ENCODE measurements at places on chromosomes 1 and 21.
A peak's percentile ranks its signal among the peaks of the same experiment; 100 is the strongest.

- DNase-seq: no peak
Observed at GRCh38 chr1:110874324-110875215, 1.6 kb downstream of the CD53 start.

DNA sequence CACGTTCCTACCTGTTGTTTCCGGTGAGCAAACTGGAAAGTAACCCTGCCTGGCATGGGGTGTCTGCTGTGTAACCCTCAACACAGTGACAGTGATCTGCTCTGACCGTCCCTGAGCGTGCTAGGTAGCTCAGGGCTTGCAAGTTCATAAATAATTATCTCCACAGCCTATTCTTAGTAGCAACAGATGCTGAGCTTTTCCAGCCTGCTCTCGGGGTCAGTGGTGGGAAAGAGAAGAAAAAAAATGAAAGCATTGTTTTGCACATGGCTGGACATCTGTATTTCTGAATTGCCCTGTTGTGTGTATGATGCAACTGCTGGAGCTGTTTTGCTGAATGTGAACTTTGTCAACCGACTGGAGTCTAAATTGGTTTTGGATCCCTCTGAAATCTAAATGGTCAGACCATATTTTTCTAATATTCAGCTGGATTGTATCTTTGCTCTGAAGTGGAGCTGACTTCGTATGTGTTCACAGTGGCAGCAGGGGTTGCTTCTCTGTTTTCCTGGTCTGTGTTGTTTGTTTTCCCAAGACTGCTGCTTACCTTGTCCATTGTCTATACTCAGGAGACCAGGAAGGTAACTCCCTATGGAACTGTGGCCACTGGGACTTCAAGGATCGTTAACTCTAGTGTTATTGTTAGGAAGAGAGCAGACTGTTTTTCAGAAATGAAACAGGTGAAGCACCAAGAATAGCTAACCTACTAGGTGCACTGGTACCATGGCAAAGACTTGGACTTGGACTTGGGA is 27.0 kb downstream of the TGFB2 start:
- DNase-seq: no peak

DNA sequence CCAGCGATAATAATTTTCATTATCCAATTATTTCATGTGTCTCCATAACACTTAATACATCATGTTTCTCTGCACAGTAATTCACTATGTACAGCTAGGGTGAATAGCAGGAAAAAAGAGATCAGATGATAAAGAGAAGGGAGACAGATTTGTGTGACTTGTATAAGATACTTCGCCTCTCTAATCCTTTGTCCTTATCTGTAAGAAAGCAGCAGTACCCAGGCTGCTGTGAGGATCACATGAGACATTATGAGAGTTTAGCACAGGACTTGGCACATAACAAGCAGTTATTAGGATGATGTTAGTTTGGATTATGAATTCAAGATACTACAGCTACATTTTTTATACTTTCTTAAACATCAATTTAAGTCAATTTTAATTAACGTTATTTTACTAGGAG is 6.3 kb downstream of the ERG start:
- DNase-seq: no peak

DNA sequence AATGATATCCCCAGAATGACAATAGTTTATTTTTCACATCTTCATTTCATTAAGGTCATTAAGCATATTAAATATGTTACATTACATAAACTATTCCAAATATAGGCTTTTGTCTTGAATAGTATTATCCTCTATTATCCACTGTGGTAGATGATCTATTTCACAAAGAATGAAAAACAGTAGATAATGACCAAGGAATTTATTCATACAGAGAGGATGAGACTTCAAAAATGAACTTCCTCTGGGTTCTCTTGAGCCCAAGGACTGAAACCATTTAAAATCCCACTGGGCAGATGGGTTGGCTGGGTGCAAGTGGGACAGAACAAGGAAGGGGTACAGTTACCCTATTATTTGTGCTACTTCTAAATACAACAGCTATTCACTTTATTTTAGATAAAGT is 33.0 kb downstream of the PTPN14 start:
- DNase-seq: peak; percentile 25

DNA sequence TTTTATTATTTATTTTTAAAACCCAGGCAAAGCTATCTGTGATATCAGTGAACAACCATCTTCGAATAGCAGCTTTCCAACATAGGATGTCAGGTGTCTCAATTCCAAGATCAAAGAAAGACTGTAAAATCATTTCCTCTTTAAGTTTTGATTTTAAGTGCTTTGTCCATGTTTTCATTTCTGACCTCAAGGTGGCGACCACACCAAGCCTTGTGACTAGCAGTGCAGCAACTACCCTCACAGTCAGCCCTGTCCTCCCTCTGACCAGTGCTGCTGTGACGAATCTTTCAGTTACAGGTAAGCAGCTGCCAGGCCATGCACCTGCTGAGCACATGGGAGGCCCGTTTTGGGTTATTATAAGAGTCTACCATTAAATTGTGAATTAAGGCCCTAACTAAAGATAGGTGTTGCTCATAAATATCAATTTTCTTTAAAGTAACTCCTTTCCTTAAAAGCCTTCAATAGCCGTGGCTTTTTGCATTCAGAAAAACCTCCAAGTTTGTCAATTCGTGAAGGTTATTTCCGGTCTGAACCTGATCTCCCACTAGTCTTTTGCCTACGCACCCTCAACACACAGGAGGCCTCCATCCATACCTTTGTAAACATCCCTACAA is 117.0 kb downstream of the CD247 start:
- DNase-seq: peak; percentile 62

- peak; percentile 38 for DNase-seq
Observed at GRCh38 chr1:154866257-154867063, 3.6 kb downstream of the KCNN3 start.

GRCh38 chr1:70820396-70820795 is 227.2 kb downstream of the PTGER3 start:
- DNase-seq: no peak

DNA sequence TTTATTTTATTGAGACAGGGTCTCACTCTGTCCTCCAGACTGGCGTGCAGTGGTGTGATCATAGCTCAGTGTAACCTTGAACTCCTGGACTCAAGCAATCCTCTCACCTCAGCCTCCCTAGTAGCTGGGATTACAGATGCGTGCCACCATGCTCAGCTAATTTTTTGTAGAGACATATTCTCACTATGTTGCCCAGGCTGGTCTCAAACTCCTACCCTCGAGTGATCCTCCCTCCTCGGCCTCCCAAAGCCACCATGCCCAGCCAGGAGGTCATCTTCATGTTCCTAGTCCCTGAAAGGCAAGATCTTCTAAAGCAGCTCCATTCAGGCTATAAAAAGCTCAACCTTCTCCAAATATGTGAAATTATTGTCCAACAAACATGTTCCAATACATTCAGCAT is 53.9 kb downstream of the TOR1AIP2 start:
- no peak for DNase-seq

DNA sequence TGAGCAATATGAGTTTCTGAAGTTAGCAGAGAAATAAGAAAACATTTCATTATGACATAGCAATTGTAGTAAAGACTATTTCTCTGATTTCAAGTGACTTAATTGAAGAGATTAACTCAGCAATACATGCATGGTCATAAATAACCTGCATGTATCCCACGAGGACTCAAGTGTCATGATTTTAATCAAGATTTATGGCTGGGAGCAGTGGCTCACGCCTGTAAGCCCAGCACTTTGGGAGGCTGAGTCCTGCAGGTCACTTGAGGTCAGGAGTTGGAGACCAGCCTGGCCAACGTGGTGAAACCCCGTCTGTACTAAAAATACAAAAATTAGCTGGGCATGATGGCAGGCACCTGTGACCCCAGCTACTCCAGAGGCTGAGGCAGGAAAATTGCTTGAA is 311.9 kb upstream of the PLD5 start:
- no peak for DNase-seq

GRCh38 chr1:115678141-115678540 is 36.4 kb downstream of the VANGL1 start:
- no peak for DNase-seq

DNA sequence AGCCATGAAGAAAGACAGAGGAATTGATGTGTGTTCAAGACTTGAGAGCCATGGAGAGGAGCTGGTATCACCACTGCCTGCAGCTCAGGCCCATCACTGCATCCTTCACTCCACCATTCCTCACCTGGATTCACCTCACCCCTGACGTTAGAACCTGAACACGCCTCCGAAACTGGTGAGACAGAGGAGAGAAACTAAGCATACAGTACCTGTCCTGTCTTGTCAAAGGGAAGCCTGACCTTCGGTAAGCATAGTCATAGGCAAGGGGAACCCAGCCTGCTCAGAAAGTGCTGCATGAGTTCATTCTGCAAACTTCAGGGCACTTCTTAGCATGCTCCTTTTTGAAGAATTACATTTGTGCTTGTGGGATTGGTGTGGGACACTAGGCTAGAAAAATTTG is 425.8 kb downstream of the DSCAM start:
- no peak for DNase-seq

DNA sequence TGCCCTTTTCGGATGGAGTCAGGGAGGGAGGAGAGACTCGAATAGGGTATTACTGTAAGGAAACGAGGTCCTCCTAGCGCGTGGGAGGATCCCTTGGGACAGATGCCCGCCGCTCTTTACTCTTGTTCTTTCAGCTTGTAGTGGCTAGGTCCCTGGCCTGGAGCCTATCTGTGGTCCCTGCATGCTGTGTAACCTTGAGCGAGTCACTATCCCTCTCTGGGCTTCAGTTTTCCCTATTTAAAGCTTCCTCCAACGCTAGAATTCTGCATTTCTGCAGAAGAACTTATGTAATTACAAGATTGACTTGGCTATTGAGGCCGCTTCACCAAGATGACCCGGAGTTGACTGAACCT is 744 bp downstream of the MIER1 start:
- DNase-seq: no peak

DNA sequence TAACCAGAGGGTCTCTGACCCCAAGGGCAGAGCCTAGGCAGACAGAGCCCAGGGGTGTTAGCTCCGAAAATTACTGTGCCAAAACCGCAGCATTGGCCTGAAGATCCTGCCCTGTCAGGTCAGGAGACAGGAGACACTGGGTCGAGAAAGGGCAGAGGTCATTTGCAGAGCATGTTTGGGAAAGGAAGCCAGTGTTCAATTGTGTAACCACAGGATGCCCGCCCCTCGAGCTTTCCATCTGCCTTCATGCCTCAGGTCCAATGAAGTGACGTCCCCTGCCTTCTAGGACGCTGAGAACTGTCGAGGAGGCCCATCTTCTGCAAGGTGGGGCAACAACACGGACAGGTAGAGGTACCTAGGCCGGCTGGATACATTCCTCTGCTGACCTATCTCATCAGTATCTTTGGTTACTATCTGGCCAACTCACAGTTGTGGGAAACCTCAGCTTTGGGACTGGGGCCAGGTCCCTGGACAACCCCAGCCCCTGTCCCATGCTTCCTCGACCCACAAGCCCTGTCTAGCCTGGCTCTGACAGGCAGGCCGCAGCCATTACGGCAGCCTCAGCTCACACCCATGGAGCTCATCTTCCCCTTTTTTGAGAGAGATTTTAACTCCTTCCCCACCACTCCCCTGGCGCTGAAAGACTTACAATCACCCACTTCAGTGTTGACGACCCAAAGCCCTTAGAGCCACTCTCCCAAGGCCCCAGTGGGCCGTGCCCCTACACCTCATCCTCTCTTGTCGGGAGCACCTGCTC is 1.3 kb downstream of the ARL8A start:
- no peak for DNase-seq

DNA sequence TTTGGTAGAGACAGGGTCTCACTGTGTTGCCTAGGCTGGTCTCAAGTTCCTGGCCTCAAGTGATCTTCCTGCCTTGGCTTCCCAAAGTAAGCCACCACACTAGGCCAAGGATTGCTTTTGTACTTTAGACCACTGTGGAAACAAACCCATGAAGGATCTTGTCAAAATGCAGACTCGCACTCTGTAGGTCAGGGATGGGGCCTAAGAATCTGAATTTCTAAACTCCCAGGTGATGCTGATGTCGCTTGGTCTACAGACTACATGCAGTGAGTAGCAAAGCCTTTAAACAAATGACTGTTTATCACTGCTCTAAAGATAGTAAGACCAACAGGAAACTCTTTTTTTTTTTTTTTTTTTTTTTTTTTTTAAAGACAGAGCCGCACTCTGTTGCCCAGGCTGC is 54.1 kb upstream of the MUTYH start:
- no peak for DNase-seq

DNA sequence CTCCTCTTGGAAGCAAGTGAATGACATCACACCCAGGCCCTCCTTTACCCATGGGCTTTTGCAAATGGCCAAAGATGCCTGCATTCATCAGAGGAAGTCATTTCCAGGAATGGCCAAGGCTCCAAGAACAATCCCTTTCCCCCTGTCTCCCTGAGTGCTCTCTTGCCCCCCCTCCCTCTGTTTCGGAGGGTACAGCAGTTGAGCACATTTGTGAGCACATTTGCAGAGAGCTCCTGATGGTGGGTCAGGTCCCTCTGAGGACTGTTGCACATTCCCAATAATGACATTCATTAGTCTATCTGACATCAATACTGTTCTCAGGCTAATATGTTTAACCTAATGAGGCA is 113.4 kb downstream of the MATN1 start:
- DNase-seq: no peak

DNA sequence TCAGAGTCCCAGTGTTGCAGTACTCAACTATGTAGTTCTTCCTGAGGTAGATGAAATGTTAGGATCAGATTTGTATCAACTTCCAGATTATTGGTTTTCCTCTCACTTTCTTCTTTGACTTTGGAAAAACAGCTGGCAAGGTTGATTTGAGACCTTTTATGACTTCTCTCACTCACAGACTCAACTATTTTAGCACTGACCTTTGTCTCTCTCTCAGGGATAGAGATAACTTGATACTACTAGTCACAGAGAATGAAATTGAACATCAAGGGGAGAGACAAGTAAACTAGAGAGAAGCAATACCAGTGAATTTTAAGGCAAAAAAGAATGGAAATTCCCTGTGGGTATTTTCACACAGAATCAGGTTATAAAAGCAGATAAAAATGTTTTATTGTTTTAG is 159.7 kb upstream of the B3GALT2 start:
- DNase-seq: no peak

- no peak for DNase-seq
Observed at GRCh38 chr1:92201973-92202372, 15.7 kb upstream of the C1orf146 start.

DNA sequence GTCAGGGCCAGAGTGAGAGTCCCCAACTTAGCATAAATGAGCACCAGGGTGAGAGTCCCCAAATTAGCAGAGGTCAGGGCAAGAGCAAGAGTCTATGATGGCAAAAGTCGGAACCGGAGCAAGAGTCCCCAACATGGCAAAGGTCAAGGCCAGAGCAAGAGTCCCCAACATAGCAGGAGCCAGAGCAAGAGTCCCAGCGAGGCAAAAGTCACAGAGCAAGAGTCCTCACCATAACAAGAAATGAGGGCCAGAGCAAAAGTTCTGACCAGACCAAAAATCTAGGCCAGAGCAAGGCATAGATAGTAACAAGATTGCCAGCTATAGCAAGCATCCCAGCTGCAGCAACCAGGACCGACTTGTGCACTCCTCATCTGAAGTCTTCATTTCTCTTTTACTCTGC is 3.1 kb downstream of the NSUN4 start:
- DNase-seq: no peak
